ENCODE measurements at places on chromosomes 4 and X. TPM values are rescaled to one million over a fixed set of nuclear protein-coding genes. Genes with fewer than 3 reads are reported as not detected.

Gene ADGRG4
- not detected for total RNA-seq

GRCh38 chrX:41956027-41956426 lies 32.7 kb upstream of the CASK start:
- no peak overlapping the region for H3K4me3 ChIP-seq
- DNase-seq: peak; percentile 29
- no peaks in the 10 kb centered on the region for H3K27me3 ChIP-seq
- no peaks in the 10 kb centered on the region for H3K36me3 ChIP-seq

Gene ART3
- 0.69 TPM for total RNA-seq

DNA sequence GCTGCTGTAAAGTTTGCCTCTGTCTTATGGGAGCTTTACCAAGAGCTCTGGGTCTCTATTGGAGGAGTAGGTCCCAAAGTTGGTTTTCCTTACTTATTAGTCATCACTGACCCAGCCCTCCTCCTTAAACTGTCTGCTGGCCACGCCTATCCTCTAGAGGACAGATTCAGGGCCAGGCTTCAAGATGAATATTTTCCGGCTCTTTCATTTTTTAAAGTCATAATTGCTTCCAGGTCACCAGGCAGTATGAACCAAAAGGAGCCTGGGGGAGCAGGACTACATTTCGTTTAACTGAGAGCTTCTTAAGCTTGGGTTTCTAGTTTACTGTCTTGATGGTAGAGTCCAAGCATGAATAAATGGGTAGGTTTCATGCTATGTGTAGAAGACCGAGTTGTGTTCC lies 13.7 kb downstream of the BCORL1 start:
- H3K27me3 ChIP-seq: no peaks in the 10 kb centered on the region
- peak; percentile 56 for DNase-seq
- peak overlapping the region; percentile 70 for H3K27ac ChIP-seq
- H3K36me3 ChIP-seq: peaks cover 30% of the 10 kb centered on the region
- no peak overlapping the region for H3K4me3 ChIP-seq
- H3K4me1 ChIP-seq: peaks cover 9% of the 10 kb centered on the region

Gene DYNLT3
- 6.3 TPM for total RNA-seq
